Heart right ventricle (tissue), 16 donors: ENCODE measurements at places on chromosomes 13 and 19. TPM values are rescaled to one million over a fixed set of nuclear protein-coding genes. Genes with fewer than 3 reads are reported as not detected.
A peak's percentile ranks its signal among the peaks of the same experiment; 100 is the strongest.

DNA sequence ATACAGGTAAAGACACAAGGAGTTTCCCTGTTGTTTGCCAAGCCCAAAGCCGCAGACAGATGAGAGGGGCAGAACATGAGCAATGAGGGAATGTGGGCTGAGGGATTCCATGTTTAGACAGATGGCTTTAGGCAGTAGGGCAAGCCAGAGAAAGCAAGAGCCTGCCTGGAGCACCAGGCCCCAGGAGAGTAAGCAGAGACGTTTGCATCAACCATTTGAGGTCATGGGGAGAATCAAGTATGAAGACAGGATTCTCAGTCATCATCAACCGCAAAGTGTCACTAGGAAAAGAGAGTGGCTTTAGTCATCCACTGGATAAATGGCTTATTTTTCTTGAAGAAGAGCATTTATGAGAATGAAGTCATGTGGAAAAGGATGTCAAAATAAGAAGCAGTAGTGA is 184.7 kb downstream of the COG6 start:
- DNase-seq = no peak

DNA sequence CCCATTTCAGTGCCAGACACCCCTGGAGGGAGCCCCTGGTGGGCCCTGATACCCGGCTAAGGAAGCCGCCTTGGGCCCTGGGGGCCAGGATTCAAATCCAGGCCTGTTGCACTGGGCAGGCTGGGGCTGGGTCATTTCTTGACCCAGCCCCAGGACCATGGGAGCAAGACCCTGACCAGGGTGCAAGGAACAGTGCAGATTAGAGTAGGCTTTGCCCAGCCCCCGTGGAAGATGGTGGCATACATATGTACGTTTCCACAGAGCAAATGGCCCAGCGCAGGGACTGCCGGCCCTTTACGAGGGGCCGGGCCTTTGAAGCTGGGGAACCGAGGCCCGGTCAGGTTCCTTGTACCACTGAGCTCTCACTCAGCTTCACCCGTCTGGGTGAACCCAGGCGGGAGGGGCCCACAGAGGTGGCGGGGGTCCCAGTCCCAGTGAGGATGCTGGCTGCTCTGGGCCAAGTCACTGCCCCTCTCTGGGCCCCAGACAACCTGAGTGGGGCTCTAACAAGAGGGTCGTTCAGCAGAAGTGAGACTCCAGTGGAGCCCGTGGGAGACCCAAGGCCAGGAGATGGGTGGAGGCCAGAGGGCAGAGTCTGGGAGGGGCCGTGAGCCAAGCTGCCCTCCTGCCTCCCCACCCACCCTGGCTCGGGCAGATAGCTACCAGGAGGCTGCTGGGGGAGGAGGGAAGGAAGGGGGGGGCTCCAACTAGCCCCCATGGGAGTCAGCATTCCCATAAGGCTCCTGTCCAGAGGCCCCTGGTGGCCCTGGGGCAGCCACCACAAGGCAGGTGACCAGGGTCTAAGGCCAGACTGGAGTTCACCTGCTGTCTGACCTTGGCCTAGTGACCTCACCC is 2.7 kb downstream of the MKNK2 start:
- DNase-seq = no peak

The TPRX1 gene
- total RNA-seq = not detected

- no peak for DNase-seq
Observed at GRCh38 chr13:29909081-29909730, 58.8 kb upstream of the UBL3 start.

DNA sequence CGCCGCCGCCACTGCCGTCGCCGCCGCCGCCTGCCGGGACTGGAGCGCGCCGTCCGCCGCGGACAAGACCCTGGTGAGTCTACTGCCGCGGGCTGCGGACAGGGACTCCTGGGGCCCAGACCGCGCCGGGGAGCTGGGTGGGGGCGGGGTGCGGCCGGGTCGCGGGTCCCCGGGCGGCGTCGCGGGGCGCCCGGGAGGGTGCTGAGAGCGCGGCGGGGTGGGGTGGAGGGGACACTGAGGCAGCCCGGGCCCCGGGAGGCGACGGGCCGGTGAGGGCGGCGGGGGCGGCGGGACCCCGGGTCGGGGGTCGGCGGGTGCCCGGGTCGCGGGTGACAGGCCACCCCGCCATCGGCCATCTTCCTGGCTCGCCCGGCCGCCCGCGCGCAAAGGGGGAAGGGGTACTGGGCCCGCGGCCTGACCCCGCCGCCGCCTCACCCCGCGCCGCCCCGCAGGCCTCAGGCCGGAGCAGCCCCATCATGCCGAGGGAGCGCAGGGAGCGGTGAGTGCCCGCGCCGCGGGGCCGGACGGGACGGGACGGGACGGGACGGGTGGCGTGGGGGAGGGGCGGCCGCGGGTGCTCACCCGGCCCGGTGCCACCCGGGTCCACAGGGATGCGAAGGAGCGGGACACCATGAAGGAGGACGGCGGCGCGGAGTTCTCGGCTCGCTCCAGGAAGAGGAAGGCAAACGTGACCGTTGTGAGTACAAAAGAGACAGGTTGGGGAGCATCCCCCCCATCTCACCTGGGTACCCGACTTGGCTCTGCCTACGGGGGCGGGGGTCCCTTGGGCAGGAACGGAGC is 489 bp downstream of the CCNE1 start:
- peak; percentile 43 for DNase-seq

The PSG2 gene
- not detected for total RNA-seq

DNA sequence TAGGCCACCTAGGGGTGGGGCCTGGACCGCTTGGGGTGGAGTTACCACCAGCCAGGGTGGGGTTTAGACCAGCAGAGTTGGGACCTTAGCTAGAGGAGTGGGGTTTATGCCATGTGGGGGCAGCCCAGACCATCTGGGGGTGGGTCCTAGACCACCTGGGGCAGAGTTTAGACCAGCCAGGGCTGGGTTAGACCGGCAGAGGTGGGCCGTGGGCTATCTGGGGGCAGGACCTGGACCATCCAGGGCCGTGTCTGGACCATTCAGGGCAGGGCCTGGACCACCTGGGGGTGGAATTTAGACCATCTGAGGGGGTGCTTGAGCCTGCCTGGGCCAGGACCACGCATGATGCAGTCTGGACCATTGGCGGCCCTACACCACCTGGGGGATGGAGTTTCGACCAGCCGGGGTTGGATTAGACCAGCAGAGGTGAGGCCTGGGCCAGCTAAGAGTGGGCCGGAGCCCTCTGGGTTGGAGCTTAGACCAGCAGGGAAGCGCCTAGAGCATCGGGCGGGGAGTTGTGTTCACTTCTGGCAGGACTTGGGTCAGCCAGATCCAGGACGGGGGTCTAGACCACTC is 10.0 kb upstream of the CACNG6 start:
- DNase-seq = no peak

DNA sequence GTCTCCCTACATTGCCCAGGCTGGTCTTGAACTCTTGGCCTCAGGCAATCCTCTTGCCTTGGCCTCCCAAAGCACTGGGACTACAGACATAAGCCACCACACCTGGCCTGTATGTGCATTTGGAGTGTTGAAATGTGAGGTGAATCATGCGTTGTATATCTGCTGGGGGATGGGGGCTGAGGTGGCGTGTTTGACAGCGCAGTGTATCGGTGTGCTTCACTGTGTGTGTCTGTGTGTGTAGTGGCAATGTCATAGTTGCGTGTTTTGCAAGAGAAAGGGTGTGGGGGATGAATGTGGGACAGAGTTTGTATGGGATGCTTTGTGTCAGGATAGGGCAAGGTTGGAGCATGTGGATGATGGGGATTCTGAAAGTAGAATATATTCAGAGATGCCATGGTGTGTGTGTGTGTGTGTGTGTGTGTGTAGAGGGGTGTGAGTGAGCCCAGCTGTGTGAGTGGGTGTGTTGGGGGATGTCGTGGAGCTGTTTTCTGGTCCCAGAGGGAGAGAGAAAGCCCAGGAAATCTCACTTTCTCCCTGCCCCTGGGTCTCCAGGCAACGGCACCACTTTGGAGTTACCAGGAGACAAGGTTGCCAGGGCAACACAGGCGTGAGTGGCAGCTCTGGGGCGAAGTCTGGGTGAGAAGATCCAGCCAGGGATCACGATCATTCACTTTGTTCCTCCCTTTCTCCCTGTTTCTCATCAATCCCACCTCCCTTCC is 1.1 kb upstream of the SWSAP1 start:
- DNase-seq = no peak

The LRG1 gene
- total RNA-seq = 0.18 TPM

DNA sequence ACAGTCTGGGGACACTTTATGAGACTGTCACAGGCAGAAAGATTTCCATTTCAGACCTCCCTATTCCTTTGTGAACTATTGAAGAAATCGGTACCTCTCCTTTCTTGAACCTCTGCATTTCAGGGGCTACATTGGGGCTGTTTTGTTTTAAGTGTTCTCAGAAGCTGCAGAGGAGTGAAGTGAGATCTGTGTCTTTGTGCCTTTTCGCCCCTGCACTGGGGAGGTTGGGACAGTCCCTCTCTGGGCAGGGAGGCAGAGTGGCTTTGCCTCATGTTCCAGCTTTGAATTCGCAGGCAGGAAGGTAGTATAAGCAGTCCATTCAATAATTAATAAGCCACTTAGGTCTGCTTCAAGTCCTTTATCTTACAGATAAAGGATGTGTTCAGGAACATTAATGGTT is 9.5 kb upstream of the AMER2 start:
- no peak for DNase-seq

The ZNF534 gene
- total RNA-seq = 0.20 TPM

DNA sequence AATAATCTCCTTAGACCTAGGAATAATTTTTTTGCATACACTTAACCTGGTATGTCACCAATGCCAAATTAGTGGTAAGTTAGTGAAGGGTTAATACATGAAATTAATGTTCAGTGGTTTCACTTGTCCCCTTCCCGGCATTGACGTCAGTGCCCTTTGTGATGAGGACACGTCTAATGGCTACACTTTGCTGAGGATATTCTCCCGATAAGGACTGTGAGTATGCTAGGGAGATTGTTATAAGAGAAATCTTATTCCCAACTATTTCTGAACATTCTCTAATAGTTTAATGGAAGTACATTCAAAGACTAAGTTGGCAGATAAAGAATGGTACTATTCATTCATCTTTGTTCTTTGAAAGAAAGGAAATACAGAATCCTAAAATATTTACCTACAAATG is 102.4 kb downstream of the TNFRSF19 start:
- DNase-seq = no peak

- DNase-seq = no peak
Observed at GRCh38 chr13:24763596-24764275, at the start of gene RNF17. RNF17 (plus strand) TSS chr13:24764169; CDS start chr13:24764204, 35 bp downstream.

DNA sequence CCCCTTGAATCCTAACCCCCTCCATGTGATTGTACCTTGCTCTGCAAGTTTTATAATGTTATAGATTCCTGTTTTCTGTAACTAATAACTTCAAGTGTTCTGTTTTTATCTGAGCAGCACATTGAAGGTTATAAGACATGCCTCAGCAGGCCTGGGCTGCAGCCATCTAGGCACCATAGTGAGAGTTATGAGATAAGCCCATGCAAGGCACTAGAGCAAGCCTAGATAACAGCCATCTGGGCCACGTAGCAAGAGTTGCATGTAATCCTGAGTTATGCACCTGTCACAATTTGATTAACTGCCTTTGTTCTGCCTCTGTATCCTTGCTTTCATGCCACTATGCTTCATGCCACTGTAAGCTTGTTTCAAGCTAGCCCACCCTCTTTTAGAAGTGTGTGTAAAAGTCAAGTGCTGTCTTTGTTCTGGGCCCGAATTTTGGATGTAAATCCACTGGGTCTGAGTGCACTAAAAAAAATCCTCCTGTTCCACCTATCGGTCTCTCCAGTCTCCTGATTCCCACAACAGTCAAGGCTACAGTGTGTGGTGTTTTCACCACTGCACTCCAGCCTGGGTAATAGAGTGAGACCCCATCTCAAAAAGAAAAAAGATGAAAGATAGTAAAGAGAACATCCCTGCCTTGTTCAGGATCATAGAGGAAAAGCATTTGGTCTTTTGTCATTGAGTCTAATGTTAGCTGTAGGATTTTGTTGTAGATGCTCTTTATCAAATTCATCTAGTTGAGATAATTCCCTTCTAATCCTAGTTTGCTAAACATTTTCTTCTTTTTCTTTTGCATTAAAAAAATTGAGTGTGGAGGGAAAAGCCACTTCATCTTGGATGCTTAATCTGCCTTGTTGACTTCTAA is 16.0 kb upstream of the KBTBD6 start:
- no peak for DNase-seq

DNA sequence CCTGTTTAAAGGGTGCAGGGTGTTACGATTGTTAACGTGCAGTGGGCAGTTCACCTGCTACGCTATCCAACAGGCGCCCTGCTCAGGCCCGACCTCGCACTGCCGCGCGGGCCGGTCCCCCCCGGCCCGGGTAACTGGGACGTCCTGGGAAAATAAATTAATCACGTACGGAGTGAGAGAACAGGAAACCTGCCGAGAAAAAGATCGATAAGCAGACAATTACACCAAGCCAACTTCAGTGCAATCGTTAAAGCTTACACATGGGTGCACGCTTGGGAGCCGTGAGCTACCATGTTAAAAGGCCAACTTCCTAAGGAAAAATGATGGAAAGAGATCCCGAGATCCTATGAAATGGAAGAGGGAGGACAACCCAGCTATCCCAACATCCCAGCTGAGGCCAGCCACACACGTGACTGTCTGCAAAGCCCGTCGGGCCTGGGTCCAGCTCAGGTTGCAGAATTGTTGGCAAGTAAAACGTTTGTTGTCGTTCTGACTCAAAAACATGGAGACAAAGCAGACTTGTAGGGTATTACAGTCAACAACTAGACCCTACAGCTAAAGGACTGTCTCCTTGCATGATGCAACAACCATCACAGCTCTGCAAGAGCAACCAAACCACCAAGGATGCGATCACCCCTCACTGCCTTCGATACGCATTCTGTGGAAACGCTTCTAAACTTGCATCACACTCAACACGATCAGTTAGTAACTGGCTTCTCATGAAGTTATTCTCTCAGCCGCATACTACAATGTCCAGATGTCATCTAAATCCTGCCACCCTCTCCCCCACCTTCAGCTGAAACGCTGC is 741 bp upstream of the TUBGCP3 start:
- DNase-seq = no peak

GRCh38 chr13:113573065-113573464 is 11.5 kb upstream of the TFDP1 start:
- no peak for DNase-seq

- no peak for DNase-seq
Observed at GRCh38 chr13:79667771-79668170, 186.8 kb downstream of the NDFIP2 start.

DNA sequence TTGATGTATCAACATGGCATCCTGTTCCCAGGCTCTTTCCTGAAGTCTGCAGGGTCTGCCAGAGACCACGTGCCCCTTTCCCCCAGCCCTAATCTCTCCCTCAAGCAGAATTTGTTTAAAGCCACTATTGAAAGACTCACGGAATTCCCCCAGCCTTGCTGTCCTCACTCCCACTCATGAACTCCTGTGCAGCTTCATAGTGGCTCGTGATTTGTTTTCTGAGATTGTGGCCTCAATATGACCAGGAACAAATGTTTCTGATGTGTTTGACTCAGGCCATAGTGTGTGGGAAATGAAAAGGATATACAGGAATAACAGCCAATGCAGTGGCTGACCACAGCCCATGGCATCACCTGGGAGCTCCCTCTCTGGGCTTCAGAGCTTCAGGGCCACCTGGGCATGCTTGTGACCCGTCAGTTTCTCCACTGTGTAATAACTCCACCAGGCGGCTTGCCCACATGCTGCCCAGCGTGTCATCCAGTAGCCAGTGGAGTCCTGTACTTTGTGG is 8.1 kb upstream of the SERPINE3 start:
- DNase-seq = no peak

The LRRC4B gene
- 0.42 TPM for total RNA-seq
